ENCODE measurements at places on chromosomes 12 and 14.

DNA sequence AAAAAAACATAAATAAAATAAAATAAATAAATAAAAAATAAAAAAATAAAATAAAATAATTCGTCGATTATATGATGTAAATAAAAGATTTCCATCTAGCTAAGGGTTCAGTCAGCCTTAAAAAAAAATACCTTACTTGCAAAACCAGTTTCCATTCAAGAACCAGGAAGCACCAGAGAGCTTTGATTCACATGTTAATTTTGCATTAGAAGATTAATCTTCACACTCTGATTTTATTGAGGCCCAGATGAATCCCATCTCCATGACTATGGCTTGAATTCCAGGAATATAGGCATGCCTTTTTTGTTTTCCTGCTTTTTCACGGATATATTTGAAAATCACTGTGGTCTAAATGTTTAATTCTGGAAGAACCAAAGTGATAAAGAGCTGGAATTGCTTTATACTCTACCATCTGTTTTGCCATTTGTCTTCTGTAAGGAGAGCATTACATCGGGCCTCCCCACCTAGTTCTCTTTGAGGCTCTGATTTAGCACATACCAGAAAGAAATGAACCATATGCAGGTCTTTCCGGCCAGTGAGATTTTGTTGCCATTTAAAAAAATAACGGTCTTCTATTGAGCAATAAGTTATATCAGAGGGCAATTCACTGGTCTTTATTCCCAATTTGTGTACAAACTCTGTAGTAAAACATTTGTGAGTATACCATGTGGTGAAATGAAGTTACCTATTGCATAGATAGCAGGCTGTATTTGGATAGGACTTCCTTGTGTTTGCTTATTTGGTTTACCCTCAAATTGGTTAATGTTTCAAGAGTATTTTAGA, 175.5 kb downstream of the AEBP2 start:
- DNase-seq = no peak

- no peak for DNase-seq
These were observed 18.7 kb upstream of the CCDC91 start for GRCh38 chr12:28171356-28172060.

- peak; percentile 95 for DNase-seq
These were observed 12.8 kb upstream of the ATP2B1 start for GRCh38 chr12:89721291-89721987.

GRCh38 chr12:71846322-71846940, 6.9 kb downstream of the TBC1D15 start:
- DNase-seq = peak; percentile 54

GRCh38 chr14:87175175-87175574, 817.8 kb downstream of the GALC start:
- no peak for DNase-seq

DNA sequence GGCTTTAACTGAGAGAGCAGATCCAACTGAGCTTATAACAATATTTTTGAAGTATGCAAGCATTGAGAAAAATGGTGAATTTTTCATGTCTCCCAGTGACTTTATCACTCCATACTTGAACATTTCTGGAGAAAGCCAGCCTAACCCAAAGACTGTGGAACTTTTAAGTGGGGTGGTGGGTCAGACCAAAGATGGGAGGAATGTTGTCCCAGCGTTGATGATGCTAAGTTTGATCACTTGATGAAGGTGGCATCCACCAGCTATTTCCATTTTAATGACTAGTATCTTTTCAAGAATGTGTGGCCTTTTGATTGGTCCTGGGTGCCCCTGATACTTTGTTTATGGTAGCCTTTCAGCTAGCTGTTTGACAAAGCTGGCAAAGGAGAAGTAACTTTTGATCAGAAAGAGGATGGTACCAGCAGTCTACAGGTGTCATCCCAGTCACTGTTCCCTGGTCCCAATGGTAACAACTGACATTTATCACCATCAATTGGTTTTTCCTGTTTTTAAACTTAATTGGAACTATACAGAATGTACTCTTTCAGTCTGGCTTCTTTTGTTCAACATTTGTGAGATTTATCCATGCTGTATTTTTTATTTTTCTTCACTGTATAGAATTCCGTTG, 14.2 kb downstream of the SINHCAF start:
- no peak for DNase-seq

DNA sequence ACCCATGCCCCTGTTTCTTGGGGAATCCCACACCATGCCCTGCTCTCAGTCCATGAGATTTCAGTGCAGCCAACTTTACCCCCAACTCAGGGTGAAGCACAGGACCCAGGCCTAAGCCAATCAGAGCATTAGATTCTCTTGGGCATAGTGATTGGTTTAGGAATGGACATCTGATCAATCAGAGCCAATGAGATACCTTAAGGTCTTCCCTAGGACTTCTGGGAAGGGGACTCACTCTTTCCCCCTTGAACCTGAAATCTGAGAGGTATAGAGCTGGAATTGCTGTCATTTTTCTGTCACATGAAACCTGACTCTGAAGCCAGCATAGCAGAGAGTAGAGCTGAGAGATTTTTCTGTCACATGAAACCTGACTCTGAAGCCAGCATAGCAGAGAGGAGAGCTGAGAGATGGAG, 127.1 kb downstream of the ZFP36L1 start:
- DNase-seq = no peak

Data from inflammatory macrophage treated with lipopolysaccharide for 1 hour (primary cell).